Stimulated activated CD4-positive, alpha-beta T cell treated with anti-CD3 and anti-CD28 coated beads, Interleukin-12 subunit alpha, Interleukin-12 subunit beta, amount 100 ng/mL, for 4 hours (primary cell): ENCODE measurements at places on chromosomes 1 and 21.
A peak's percentile ranks its signal among the peaks of the same experiment; 100 is the strongest.

DNA sequence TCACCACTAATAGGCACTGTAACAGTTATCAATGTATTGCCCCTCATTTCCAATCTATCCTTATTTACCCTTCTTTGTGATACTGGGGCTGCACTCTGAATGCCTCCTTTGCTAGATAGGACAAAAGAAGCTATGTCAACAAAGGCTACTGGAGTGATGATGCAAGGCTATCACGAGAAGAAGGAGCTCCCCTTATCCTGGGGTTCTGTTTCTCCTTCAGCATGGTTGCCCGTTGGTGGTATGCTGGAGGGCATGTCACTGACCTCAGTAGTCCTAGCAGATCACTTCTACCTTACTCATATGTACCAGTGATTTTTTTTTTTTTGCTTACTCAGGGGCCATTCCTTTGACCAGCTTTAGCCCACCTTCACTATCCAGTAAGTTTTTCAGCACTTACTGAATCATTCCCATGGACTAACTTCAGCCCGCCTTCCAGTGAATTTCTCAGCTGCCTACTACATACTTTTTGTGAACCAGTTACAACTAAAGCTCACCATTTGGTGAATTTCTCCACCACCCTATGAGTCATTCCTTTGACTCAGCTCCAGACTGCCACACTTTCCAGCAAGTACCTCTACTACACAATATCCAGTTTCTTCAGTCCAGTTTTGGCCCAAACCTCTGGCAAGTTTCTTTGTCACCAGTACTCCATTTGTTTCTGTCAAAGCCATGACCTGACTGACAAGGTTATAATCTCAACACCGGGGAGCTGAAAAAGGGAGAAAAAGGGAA, 944.5 kb downstream of the KCNT2 start:
- no peak for DNase-seq

DNA sequence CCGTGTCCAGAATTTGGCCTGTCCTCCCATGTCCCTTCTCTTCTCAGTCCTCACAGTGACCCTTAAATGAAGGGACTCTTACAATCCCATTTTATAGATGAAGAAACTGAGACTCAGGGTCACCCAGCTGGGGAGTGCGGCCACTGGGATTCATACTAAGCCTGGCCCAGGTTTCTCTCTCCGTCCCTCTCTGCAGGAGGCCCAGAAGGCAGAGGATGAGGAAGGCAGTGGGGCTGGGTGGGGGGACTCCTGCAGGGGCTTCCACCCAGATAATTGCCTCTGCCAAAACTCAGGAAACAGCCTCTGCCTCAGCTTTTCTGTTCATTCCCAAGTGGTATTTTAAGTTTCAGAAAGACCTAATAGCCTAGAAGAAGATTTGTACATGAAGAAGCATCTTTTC, 299.8 kb downstream of the MATN1 start:
- DNase-seq: no peak

DNA sequence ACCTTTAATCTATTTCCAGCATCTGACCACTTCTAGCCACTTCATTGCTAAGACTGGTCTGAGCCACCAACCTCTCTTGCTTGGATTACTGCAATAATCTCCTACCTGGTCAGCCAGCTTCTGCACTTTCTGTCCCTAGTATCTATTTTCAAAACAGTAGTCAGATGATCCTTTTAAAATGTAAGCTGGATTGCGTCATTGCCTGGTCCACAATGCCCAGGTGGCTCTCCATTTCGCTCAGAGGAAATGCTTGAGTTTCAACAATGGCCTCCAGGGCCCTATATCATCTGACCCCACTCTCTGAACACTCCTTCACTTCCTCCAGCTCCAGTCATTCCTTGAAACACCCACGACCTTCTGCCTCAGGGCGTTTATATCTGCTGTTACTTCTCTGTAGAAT, 2.3 kb downstream of the FYB2 start:
- no peak for DNase-seq

GRCh38 chr1:113657126-113657525, 102.2 kb downstream of the PHTF1 start:
- no peak for DNase-seq

- no peak for DNase-seq
These were observed 27.4 kb downstream of the ARHGEF16 start for GRCh38 chr1:3481836-3482375.

GRCh38 chr1:59083946-59084865, 212.7 kb upstream of the FGGY start:
- DNase-seq: no peak

DNA sequence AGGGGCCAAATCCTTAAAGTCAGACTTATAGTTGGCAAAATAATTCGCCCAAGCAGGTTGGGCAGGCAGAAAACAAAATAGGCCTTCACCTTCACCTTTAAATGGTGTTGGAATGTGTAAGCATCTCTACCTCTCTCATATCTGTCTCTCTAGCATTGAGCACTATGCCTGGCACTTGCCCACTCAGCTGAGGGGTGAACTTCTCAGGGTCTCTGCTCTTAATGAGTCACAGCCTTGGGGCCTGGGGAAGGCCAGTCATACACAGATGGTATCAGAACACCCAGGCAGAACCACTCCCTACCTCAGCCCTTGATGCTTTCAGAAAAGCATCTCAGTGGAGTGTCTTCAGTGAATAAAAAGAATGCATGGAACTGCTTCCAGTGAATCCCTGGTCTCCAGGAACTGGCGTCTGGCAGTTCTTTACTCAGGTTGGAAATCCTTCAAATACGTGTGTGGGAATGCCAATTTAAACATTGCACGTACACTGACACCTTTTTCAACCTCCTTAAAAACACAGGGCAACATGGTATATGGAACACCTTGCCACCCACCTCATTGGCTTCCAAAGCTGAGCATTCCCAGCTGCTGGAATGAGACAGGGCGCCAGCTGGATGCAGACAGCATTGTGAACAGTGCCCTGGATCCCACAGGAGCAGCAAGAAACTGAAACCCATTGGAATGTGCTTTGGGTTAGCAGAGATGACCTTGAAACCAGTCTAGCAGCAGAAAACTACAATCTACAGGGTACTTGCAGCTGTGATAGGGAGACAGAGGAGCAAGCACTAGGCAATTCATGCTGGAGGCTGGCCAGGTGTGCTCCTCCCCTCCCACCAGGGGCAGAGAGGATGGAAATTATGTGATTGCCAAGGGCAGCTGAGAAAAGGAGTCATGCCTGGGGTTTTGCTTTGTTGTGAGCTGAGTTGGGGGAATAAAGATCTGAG, 30.0 kb downstream of the ZNF697 start:
- no peak for DNase-seq

DNA sequence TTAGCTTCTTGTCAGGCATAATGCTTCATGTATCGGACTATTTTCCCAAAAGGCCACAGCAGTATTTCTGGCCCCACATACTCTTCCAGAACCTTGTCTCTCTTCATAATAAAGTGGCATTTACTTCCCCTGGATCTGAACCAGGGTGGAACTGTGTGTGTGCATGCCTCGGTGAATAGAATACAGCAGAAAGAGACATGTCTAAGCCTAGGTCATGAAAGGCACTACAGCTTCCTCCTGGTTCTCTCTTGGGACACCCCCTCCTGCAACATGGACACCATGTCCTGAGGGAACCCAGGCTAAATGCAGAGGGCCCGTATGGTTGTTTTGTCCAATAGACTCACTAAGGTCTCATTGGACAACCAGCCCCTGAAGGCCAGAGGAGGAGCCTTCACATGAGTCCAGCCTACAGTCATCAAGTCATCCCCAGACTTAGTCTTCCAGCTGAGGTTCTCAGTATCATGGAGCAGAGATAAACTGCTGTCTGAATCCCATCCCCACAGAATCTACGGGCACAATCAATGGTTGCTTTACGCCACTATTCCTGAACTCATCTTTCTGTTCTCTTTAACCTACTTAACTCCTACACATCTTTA, 35.0 kb downstream of the USP24 start:
- DNase-seq: no peak

DNA sequence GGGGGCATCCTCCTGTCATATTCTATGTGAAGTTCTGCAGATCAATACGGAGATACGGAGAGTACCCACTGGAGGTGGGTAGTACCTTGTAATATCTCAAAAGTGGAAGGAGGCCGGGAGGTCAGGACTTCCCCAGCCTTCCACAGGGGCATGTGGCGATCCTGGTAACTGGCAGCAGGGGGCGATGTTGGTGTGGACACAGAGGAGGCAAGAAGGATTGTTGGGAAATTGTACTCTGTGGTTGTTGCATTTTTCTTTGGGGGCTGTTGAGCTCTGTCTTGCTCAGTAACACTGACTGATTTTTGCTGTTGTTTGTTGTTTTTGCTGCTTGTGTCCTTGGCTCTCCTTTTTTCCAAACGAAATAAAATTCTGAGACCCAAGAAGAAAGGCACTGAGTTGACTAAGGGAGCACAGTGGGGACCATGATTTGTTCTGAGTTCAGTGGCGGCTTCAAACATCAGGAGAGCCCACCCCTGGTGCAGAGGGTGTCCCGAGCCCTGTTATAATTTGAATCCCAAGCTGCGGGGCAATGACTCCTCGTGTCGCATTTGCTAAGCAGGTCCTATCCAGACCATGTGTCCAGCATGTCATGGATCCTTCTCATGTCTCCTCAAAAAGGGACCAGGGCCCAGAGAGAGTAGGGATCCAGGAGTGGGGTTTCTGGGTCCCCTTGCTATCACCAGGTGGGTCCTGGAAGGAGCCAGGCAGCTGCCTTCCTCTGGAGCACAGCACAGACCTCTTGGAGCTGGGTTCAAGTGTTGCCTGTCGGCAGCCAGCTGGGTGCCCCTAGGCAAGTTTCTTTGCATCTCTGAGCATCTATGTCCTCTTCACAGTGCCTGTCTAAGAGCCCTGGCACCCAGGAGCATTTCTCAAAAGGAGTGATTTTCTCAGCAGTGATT, 22.8 kb downstream of the LHX4 start:
- DNase-seq: peak; percentile 66

DNA sequence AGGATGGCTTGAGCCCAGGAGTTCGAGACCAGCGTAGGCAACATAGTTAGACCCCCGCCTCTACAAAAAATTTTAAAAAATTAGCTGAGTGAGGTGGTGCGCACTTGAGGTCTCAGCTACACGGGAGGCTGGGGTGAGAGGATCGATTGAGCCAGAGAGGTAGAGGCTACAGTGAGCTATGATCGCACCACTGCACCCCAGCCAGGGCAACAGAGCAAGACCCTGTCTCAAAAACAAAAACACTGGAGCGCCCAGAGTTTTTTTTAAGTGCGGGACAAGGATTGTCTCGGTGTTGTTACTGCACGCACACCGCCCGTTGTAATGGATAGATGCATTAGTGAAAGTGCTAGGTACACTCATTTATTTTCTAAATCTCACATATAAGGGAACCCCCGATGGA, 37.1 kb downstream of the PIK3CD start:
- no peak for DNase-seq

DNA sequence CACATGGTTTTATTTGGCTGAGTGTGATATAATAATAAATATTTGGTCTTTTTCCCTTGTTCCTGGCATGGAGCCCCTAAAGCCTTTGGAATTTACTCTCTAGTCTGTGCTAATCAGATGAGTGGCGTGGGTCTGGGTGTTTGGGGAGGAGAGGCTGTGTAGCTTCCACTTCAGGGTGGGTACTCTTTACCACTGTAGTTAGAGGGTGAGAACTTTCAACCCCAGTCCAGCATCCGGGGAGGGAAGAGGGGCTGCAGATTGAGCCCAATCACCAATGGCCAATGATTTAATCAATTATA, 20.0 kb downstream of the USP25 start:
- no peak for DNase-seq

- no peak for DNase-seq
These were observed 300.0 kb upstream of the VAMP3 start for GRCh38 chr1:7470904-7471638.

DNA sequence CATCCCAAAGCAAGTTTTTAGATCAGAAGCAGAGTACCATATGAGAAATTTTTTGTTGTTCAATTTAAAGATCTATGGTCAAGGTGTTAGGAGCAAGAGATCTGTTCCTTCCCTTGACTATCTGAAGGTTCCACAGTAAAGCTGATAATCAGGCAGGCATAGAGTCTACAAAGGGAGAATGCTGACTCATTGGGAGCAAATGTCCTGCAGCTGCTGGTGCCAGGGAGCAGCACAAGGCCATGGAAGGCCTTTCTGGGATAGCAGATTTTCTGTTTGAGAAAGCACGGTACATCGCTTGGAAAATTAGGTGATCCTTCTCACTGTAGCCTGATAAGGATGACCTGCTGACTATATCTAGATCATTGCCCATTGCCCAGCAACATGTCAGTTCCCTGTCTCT, 210.1 kb upstream of the C1orf87 start:
- DNase-seq: no peak

GRCh38 chr1:83829106-83829505, 169.8 kb downstream of the TTLL7 start:
- DNase-seq: no peak

DNA sequence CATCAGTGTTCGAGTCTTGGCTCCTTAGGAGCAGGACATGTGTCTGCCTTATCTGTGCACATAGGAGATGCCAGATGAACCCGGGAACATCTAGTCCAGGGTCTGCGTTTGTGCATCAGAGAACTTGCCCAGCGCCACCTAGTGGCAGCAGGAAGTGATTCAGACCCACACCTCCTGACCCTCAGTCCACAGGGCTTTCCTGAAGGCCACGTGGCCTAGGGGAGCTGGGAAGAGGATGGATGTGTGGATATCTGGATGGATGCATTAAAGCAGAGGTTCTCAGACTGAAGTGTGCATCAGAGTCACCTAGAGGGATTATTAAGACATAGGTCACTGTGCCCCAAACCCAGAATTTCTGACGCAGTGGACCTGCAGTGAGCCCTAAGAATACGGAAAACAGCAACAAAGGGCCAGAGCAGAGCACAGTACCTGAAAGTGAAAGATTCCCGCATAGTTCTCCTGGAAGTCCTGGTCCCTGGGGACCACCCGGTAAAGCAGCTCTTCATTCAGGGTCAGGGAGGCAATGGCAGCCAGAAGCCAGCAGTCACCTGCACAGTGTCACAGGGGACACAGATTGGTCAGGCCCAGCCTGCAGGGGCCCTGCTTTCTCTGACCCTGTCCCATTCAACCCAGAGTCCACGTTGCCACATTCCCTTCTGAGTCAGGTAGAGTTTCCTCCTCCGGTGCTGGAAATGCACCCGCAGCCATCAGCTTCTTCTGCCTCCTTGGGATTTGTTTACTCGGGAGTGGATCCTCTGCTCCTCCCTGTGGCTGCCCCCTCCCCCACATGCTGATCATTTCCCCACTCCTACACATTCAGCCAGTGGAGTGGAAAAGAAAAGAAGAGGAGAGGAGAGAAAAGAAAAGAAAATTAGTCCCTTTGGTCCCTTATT, 37.0 kb downstream of the CAPN8 start:
- DNase-seq: peak; percentile 43
